Omental fat pad (tissue), 4 donors: ENCODE measurements at places on chromosomes 2 and 18.

GRCh38 chr2:135820003-135820618 lies 16.9 kb downstream of the LCT start:
- DNase-seq: no peak

DNA sequence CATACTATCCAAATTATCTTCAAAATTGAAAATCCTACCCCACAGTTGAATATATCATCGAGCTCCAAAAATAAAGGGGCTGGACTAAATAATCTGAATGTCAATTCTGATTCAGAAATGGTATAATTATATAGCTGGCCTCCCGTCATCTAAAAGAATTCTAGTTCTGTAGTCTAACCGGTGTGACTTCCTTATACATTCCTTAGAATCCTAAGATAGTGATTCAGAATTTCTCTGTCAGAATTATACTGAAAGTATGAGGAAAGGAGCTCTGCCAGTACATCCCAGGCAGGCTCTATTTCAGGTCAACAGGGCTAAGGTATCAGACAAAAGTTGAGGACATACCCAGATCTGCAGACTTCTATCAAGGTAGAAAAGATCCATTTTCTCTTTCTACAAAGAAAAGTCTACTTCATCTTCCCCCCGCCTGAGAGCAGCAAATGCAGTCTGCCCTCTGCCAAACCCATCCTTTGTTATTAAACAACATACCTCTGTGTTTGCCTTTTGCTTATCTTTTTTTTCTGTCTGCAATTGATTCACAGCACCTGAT lies 128.5 kb downstream of the METTL4 start:
- DNase-seq: no peak

DNA sequence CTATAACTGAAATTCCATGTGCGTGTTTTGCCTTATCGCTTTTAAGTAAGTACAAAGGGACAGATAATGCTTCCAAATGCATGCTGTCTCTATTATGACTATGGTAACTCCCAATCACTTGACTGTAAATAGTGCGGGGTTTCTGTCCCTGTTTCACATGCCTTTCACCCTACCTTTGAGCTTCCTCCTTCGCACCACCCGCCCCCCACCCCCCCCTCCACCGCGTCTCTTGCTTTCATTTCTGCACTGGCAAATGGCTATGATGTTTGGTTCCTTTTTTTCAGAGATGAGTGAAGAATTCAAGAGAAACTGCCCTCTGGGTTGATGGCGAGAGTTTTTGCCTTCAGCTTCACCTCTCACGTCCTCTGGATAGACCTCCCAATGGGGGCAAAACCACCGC lies 25.0 kb upstream of the SPP2 start:
- DNase-seq: no peak

DNA sequence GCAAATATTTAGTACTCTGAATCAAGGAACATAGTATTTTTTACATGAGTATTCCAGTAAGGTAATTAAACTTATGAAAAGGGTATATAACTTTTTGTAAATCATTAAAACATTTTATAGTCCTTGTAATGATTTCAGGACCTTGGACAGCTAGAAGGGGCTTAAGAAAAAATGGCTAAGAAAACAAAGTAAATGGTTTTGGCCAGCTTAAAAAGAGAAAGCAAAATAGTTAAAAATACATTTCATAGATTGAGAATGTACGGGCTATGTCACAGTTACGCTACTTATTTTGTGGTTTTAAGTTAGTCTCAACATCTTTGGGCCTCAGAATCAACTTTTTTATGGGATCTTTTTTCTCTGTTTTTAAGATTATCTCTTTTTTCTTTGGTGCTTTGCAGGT lies 26.7 kb downstream of the POLI start:
- no peak for DNase-seq

- no peak for DNase-seq
Observed at GRCh38 chr18:58937071-58937886, 72.6 kb downstream of the ZNF532 start.

DNA sequence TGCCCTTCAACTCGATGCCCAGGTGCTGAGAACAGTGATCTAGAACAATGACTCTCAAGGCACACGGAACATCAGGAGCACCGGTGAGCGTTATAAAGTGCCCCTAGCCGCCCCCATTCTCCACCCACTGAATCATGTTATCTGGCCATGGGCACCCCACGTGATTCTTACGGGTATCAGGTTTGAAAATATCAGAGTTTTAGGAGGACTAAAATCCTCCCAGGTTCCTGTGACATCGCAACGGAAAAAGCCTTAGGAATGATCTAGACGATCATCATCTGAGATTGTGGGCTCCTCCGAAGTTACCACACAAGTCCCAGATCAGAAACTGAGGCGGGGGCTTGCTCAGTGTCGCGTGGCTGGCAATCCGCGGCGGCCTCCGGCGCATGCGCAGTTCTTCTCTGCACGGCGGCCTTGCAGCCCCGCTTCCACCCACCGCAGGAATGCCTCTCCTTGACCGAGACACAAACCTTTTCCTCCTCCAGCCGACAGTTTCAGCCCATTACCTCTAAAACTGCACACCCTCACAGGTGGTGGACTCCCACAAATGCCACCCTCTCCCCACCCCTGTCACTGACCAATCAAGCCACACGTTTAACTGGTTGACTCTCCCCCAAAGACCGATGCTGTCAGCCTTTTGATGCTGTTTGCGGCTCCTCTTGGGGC lies 5.8 kb upstream of the MRPL33 start:
- no peak for DNase-seq

DNA sequence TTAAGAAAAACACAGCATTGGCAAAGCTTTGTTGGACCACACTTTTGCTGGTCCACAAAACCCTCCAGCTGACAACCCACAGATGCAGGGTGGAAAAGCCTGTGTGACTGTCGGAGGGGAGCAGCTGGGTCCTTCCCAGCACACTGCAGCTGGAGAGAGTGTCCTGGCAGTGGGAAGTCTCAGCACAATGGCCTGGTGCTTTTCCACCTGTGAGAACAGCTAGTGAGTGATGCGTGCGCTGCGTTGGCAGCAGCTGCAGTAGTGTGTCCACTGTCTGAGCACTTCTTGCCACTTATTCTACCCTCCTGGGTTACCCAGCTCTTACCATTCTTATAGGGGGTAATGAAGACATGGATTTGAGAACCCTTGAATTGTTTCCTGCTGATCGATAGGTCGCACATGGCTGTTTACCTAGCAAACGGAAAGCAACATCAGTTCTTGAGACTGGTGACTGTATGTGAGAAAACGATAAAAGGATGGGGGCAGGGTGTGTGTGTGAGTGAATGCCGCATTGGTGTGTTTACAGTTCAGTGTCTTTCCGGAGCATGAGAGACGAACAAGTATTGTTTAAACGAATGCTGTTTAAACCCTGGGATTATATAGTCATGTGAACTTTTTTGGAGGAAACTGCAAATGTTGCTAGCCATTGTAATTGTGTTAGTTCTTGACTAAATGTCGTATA lies 69.7 kb downstream of the LYPD6 start:
- no peak for DNase-seq

DNA sequence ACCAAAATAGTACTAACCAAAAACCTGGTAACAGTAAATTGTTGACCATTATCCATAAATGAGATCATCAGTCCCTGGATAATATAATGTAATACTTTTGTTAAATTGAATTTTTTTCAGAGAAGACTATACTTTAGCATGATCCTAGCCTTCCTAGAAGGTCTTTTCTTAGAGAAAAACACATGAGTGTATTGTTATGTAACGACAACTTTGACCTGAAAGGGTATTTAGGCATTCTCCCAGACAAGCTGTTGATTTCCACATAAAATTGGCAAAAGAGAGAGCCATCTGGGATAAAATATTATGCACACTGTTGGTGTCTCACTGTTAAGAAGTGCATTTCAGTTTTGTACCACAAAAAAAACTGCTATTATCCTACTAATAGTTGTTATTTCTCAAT lies 120.0 kb upstream of the MAPRE2 start:
- no peak for DNase-seq
